ENCODE measurements at places on chromosomes 6 and 20.

GRCh38 chr20:22339091-22339881, 245.1 kb downstream of the FOXA2 start:
- peak; percentile 3 for DNase-seq

DNA sequence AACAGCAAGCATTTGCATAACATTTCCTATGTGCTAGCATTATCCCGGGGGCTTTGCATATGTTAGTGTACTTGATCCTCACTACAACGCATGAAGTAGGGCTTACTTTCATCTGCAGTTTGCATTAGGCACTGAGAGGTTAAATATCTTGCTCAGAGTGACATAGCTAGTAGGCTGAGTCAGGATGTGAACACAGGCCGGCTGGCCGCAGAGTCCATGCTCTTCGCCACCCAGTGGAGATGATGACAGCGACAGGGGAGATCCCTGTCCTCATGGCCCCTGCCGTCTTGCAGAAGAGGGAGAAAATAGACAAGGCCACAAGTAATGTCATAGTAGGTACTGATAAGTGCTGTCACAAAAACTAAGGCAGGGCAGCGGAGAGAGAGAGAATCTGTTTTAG, 46.9 kb downstream of the LYRM4 start:
- no peak for DNase-seq

DNA sequence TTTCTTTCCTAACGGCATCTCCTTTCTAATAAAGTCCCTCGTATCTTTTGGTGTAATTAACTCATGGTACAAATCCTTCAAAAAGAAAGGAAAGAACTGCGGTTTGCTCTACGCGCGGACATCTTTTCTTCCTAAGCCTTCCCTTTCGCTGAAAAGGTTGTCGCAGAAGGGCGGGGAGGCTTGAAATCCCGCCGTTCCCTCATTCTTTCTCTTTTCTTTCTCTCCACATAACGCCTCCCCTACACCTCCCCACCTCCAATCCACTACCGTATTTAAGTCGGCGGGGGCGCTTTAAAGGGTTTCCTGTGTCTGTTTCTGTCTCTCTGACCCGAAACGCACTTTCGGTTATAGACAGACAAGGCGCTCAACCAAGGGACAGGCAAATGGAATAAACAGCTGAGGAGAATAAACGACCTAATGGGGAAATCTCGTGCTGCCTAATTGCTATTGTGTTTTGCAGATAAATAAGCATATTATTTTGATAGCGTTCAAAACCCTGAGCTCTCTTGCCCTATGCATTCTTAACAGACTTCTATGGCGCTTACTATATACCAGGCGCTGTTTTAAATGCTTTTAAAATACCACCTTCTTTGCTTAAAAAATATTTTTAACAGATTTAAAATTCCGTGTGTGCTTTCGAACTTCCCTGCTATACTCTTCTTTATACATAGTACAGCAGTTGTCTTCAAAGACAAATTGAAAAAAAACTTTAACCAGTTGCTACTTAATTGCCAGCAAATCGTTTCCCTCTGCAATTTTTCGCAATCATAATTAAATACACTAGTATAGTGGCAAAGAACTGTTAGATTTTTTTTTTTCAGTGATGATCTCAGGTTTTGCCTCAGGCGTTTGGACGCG, 2.5 kb upstream of the HEY2 start:
- peak; percentile 72 for DNase-seq

- no peak for DNase-seq
Observed at GRCh38 chr6:168211681-168212080, 107.9 kb downstream of the DACT2 start.

DNA sequence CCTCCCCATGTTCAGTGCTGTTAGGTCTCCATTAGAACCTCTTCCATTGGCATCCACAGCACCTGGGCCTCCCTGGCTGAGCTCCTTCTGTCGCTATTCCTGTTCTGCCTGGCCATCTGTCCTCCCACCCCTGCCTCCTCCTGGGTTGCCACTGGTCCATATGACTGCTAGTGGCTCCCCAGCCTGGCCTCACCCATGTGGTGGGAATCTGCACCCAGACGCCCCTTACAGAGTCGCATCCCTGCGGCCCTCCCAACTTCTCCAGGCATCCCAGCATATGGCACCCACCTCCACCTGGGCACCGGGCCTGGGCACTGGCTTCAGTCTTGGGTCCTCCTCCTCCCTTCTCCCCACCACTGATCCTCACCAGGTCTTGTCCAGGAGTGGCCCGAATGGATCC, 7.7 kb downstream of the CDC25B start:
- no peak for DNase-seq

Data from activated CD4-positive, alpha-beta T cell treated with anti-CD3 and anti-CD28 coated beads for 4 hours (primary cell).